ENCODE measurements at places on chromosomes 3 and 15. TPM values are rescaled to one million over a fixed set of nuclear protein-coding genes. Genes with fewer than 3 reads are reported as not detected.

The FAM107A gene
- 0.22 TPM for total RNA-seq

The C3orf85 gene
- total RNA-seq: not detected

DNA sequence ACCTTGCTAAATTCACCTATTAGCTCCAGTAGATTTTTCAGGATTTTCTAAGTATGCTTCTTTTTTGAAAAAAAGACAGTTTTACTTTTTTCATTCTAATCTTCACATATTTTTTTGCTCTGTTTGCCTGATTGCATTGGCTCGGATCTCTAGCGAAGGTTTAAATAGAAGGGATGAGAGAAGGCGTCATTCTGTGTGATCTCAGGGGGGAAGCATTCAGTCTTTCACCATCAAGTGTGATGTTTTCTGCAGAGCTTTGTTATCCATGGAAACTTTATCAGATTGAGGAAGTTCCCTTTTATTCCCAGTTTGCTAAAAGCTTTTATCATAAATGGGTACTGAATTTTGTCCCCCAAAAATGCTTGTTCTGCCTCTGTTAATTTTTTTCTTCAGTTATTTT, 120.3 kb downstream of the LRRK1 start:
- no peaks in the 10 kb centered on the region for H3K27me3 ChIP-seq
- H3K36me3 ChIP-seq: no peaks in the 10 kb centered on the region
- no peak for DNase-seq
- no peak overlapping the region for H3K27ac ChIP-seq

- H3K4me1 ChIP-seq: peaks cover 27% of the 10 kb centered on the region
- H3K4me3 ChIP-seq: 0 out of 2 replicates have a peak overlapping the region, but pooled peaks have one; percentile 82
- H3K36me3 ChIP-seq: no peaks in the 10 kb centered on the region
- no peaks in the 10 kb centered on the region for H3K27me3 ChIP-seq
- peak; percentile 22 for DNase-seq
Observed at GRCh38 chr3:37863949-37864822, 2.5 kb downstream of the CTDSPL start.

- H3K27me3 ChIP-seq: 0 out of 2 replicates have a peak, but pooled peaks cover 3% of the 10 kb centered on the region
- H3K36me3 ChIP-seq: no peaks in the 10 kb centered on the region
- DNase-seq: peak; percentile 17
- H3K4me3 ChIP-seq: no peak overlapping the region
- peaks cover 10% of the 10 kb centered on the region for H3K4me1 ChIP-seq
- no peak overlapping the region for H3K27ac ChIP-seq
Observed at GRCh38 chr3:107816107-107816506, 274.7 kb downstream of the CD47 start.

DNA sequence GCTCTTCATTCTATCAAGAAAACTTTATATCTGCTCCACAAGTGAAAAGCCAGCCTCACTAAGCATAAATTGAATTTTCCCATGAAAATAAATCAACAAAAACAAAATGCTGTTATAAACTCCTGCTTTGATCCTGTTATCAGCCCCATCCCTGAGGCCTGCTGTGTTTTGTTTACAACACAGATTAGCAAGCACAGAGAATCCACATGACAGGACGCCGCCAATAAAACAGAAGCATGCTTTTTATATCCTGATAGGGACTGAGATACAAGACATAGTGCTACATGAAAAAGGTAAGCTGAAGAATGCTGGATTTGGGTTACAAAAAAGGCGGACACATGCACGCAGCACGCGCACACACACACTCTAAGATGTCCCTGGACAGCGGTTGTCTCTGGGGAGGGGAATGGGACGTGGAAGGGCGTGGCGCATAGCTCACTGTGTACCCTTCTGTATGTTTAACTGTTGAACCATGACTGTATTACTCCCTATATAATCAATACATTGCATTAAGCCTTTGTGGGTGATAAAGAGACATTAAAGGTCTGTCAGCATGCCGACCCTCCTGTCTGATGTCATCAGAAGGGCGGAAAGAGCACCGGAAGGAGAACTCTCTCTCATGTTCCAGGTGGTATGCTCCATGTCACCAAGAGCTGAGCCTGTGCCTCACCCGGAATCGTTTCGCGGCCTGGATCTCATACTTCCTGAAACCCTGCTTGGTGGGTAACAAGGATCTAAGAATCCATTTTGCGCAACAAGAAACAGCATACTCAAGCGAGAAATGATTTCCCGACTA, 93.9 kb downstream of the IQSEC1 start:
- no peaks in the 10 kb centered on the region for H3K36me3 ChIP-seq
- no peak overlapping the region for H3K4me3 ChIP-seq
- H3K4me1 ChIP-seq: no peaks in the 10 kb centered on the region
- H3K27me3 ChIP-seq: no peaks in the 10 kb centered on the region
- no peak overlapping the region for H3K27ac ChIP-seq

DNA sequence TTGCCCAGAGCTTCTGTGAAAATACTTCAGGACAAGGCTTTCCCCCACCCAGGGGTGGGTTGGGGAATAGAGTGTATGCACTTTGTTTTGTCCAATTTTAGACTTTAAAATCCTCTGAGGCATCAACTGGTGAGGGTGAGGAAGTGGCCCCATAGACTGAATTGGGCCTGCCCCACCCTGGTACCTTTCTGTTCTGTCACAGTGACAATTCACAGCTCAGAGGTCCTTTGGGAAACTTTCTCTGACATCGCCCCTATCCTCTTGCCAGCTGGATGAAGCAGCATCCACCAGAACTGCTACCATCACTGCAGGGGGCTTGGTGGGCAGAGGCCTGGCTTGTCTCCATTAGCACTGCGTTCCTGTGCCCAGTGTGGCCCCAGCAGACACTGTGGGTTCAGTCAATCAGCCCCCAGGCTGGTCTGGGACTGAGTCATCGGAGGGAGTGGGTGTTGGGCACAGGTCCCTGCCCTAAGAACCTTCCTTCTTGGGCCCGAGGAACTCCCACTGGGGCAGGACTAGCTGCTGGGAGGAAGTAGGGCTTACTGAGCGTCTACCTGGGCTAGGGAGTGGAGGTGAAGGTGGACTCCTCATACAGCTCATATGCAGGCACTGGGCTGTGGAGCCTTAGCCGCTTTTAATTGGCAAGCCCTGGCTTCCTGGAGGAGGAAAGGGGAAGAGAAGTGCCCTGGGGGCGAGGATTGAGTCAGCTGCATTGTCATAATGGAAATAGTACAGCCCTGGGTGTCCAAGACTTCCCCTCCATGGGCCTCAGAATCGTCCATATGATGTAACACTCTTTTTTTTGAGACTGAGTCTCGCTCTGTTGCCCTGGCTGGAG, 1.5 kb upstream of the PPM1M start:
- H3K27me3 ChIP-seq: no peaks in the 10 kb centered on the region
- H3K4me3 ChIP-seq: no peak overlapping the region
- peak overlapping the region; percentile 49 for H3K27ac ChIP-seq
- peaks cover 30% of the 10 kb centered on the region for H3K4me1 ChIP-seq
- DNase-seq: peak; percentile 85

GRCh38 chr15:45871121-45871855, 236.5 kb downstream of the SQOR start:
- H3K27me3 ChIP-seq: no peaks in the 10 kb centered on the region
- H3K4me1 ChIP-seq: no peaks in the 10 kb centered on the region
- DNase-seq: no peak
- no peaks in the 10 kb centered on the region for H3K36me3 ChIP-seq
- H3K4me3 ChIP-seq: no peak overlapping the region
